ENCODE measurements at places on chromosomes 4 and X. TPM values are rescaled to one million over a fixed set of nuclear protein-coding genes. Genes with fewer than 3 reads are reported as not detected.

DNA sequence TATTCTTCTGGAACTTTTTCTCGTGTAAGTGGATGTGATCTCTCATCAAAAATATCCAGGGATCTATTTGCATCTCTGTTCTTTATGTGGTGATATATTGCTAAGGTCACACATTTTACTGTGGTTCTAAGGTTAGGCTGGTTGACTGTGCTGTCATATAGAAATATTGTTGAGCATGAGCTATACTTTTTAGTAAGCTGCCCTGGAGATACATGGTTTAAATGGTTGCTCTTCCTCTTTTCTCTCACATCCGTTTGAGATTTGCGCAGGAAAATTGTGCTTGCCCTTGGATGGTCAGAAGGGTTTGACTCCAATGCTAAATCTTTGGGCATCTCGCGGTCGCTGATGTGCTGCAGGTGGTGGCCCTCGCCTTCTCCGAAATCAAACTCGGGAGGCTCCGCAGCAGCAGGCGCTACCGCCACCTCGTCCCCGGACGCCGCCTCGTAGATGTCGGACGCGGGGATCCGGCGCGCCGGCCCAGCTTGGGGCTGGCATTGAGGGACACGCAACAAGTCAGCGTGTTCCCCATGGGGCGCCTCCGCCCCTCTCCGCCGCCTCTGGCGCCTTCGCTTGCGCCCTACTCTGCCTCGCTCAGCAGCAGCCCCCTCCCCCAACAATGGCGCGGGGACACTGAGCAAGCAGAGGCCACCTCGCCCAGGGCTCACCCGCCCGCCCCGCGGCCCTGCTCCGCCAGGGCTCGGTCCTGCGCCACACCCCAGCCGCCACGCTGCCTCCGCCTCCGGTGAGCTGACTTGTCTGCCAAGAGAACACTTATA is 154.5 kb downstream of the MSN start:
- H3K36me3 ChIP-seq = no peaks in the 10 kb centered on the region
- H3K4me1 ChIP-seq = no peaks in the 10 kb centered on the region
- no peak overlapping the region for H3K27ac ChIP-seq
- no peak for DNase-seq

NDP gene
- total RNA-seq = 0.05 TPM

DNA sequence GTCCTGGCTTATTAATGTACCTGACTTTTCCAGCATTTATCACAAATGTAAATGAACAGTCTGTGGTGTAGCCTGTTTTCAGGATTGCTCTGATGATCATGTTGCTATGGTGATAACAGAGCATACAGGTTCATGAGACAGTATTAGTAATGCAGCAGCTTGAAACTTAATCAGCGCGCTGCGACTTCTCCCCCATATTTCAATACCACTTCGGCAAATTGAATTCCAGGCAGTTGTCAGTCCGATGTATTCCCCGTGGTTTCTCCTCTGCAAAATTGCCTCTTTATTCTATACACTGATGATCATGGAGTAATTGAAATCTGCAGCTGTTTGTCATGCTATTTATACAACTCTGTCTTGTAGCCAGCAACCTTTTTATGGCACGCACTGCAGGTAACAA is 239.3 kb downstream of the C4orf33 start:
- no peak overlapping the region for H3K27ac ChIP-seq
- H3K27me3 ChIP-seq = no peaks in the 10 kb centered on the region
- no peaks in the 10 kb centered on the region for H3K36me3 ChIP-seq

DNA sequence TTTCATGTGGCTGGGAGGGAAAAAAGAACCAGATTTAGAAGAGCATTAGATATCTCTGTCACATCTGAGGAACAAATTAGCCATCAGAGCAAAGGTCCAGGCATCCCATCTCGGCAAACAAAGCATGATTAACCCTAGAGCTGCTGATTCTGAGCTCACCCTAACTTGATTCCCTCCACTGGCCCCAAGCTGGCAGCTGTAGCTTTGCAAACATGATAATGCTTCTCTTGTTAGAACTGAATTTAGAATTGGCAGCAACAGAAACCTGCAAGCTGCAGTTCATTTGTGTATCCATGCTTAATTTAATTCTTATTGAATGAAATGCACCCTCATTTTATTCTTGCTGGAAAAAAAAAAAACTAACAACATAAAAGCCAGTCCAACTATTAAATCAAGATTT is 289.2 kb downstream of the IL1RAPL1 start:
- no peaks in the 10 kb centered on the region for H3K4me1 ChIP-seq
- no peaks in the 10 kb centered on the region for H3K36me3 ChIP-seq
- H3K4me3 ChIP-seq = no peak overlapping the region
- no peak overlapping the region for H3K27ac ChIP-seq
- no peak for DNase-seq

GRCh38 chr4:152107736-152108500 is 347.1 kb upstream of the GATB start:
- no peak for DNase-seq
- peaks cover 85% of the 10 kb centered on the region for H3K4me1 ChIP-seq
- H3K4me3 ChIP-seq = no peak overlapping the region
- no peaks in the 10 kb centered on the region for H3K27me3 ChIP-seq

TMPRSS11A gene
- 0.24 TPM for total RNA-seq

DNA sequence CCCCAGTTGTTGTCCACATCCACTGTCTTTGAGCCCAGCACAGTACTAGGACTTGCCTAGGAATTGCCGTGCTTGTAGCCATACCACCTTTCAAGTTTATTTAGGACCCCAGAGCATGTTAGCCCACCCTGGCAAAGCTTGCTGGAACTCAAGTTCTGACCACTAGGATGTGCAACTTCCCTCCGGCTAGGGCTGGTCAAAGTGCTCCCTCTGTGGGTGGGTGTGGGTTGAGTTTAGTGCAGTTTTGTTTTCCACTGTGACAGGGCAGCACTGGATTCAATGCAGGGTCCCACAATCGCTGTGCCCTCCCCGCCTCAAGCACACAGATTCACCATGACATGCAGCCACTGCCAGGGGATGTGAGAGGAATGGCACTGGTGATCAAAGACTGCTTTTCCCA is 96.0 kb downstream of the RASGEF1B start:
- H3K27me3 ChIP-seq = no peaks in the 10 kb centered on the region
- H3K36me3 ChIP-seq = no peaks in the 10 kb centered on the region
- H3K27ac ChIP-seq = no peak overlapping the region
- H3K4me3 ChIP-seq = no peak overlapping the region
- DNase-seq = no peak

ADAM29 gene
- not detected for total RNA-seq

Measured in thymus (tissue), 14 donors.